ENCODE measurements at places on chromosomes 5 and 9.

DNA sequence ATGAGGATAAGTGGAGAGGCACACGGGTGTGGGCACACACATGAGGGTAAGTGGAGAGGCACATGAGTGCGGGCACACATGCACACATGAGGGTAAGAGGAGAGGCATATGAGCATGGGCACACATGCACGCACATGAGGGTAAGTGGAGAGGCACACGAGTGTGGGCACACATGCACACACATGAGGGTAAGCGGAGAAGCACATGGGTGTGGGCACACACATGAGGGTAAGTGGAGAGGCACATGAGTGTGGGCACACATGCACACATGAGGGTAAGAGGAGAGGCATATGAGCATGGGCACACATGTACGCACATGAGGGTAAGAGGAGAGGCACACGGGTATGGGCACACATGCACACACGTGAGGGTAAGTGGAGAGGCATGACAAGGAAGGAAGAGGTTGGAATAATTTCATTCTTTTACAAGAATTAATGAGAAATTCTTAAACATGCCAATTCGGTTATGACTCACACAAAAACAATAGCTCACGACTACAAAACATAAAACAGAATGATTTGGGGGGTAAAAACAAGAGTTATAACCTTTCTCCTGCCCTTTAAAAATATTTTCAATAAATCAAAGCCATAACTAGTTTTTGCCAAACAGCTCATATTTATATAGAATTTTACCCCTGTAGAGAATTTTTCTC, 67.5 kb downstream of the APBA1 start:
- DNase-seq, result no peak

GRCh38 chr9:33446240-33446945, 1.0 kb downstream of the AQP3 start:
- no peak for DNase-seq

- DNase-seq, result no peak
These were observed 113.7 kb upstream of the DMRT1 start for GRCh38 chr9:727767-728166.

GRCh38 chr5:111528056-111528455, 15.7 kb upstream of the STARD4 start:
- no peak for DNase-seq

GRCh38 chr5:159712672-159713071, 203.6 kb upstream of the ADRA1B start:
- DNase-seq, result no peak

DNA sequence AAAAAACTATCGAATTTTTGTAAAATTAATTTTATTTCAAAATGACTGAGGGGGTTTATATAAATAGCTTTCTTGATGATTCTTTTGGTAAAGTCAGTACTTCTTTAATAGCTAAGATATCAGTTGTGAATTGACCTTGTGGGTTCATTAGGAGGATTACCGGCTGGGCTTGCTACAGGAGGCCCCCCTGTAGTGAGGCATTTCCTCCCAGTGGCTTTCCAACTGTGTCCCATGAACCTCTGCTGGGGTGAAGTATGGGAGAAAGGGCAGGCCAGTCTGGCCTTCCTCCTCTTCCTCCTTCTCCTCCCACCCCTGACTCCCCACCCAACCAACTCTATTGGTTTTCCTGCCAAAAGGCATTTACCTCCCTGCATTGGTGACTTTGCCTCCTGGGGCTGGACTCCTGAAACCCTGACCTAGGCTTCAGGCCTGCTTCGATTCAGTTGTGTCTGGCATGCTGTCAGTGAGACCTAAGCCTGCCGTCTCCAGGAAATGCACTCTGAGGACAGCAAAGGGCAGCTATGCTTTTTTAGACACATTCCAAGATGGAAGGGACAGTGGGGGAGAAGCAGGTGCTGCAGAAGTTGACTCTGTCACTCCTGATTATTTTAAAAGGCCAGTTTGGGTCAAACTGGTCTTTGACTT, 144.8 kb downstream of the HSPA4 start:
- no peak for DNase-seq

- DNase-seq, result peak; percentile 70
These were observed at the start of gene PCDH1 for GRCh38 chr5:141878186-141878710. Gene PCDH1 (minus strand): TSS chr5:141878410. CDS start chr5:141878262, 148 bp downstream.

- peak; percentile 8 for DNase-seq
These were observed 148.5 kb downstream of the CHSY3 start for GRCh38 chr5:130052752-130053151.

DNA sequence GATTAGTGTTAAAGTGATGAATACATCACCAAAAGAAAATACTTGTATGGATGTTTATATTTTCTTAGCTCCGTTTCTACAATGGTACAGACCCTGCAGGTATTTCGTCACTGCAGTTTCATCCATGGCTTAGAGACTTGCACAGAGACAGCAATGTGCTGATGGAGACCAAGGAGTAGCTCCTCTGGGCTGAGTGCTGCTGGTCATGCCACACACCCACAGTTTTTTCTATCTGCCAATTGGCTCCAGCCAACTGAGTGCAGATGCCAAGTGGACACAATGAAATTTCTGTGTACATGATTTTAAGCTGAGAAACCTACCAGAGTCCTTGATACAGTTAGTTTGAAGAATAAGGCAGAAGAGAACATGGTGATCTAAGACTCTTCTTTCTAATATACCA, 145.9 kb upstream of the ADCY2 start:
- no peak for DNase-seq

DNA sequence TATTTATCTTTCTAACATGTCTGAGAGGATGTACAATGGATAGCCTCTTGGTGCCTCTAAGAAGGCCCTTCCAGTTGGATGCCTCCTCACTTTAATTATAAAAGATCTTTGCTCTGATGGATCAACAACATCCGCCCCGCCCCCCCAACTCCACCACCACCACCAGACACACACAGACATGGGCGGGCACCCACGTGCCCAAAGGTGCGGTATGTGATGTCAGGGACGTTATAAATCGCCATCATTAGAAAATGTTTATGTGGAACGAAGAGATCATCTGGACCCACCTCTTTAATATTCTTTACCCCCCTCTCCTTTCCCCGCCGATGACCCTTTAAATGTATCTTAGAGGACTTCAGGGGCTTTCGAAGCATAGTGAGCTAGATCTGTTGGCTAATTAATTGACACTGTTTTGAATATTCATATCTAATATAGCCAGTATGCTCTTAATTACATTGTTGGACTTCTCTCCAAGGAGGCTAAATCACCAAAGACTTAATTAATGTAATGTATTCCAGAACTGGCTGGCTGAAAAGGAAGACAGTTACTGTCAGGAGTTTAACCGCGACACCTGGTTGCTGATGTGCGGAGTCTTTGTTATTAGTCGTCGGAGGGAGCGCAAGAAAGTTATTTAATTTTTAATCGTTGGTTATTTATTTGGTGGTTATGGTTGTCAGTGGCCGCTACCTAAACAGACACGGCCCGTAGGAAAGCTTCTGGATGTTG, 6.1 kb upstream of the FOXB2 start:
- no peak for DNase-seq

- peak; percentile 5 for DNase-seq
These were observed 81.7 kb downstream of the ADAMTS19 start for GRCh38 chr5:129541648-129542251.

DNA sequence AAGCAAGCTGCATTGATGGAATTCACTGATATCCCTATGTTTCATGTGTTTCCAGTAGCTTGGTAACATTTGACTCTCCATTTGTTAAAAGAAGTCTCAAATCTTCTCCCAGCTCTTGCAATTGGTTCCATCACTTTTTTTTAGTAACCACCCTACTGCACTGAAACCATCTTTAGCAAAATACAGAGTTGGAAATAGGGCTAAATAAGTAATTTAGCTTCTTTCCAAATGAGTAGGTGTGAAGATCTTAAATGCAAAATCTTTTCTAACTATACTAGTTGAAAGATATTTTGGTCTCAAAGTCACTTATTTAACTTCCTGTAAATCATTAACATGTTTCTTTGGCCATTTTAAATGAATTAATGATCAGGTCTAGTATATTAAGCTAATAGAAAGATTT, 138.1 kb downstream of the DIRAS2 start:
- DNase-seq, result no peak

DNA sequence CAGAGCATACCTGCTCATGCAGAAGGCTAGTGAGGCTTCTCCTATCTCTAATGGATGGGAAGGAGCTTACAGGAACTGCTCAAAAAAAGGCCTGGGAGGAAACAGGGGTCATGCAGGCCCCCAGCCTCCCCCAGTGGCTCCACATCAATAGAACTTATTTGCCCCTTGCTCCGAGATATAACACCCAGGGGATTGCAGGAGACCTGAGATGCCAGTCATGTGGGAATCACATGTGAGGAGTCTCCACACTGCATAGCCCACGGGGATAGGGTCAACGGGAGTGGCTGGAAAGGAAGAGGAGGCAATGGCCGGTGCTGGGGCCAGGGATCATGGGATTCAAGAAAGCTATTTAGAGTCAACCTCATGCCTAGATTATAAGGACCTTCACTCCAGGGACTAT, 76.2 kb downstream of the NRG2 start:
- no peak for DNase-seq

DNA sequence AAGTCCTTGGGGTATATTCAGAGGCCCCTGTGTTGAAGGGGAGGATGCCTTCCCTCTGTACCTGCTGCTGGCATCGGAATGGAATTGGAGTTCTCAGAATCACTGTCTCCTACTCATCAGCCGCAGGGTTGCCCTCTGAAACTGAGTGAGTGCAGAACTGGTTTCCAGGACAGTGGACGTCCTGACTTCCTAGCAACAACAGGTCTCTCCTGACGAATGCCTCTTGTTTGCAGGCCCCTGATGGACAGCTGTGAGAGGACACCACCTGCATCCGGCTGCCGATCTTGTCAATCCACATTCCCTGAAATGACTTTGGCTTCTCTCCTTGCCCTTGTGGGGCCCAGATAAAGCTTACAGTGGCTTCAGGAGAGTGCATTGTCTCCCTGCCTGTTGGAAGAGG, 274.5 kb downstream of the NSG2 start:
- no peak for DNase-seq

GRCh38 chr5:154190595-154191304, at the start of gene GALNT10:
Gene GALNT10 (plus strand): TSS chr5:154190733. CDS start chr5:154190867, 134 bp downstream.
- DNase-seq, result peak; percentile 85

- no peak for DNase-seq
These were observed 108.2 kb downstream of the MPDZ start for GRCh38 chr9:13171261-13171660.

GRCh38 chr9:133256686-133257091, 18.3 kb downstream of the ABO start:
- no peak for DNase-seq

DNA sequence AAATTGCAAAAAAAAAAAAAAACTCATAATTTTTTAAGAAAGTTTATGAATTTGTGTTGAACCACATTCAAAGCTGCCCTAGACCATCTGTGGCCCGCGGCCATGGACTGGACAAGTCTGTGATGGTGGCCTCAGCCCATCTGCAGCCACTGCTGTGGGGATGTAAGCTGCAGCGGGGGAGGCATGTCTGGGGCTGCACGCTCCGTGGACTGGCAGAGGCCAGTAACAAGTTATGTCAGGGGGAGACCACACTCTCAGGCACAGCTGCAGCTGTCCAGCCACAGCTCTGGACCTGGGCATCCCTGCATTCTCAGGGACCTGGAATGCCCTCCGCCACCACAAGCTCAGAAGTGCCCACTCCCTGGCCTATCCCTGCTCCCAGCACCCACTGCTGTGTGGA, 1272.3 kb upstream of the CDH9 start:
- DNase-seq, result no peak

DNA sequence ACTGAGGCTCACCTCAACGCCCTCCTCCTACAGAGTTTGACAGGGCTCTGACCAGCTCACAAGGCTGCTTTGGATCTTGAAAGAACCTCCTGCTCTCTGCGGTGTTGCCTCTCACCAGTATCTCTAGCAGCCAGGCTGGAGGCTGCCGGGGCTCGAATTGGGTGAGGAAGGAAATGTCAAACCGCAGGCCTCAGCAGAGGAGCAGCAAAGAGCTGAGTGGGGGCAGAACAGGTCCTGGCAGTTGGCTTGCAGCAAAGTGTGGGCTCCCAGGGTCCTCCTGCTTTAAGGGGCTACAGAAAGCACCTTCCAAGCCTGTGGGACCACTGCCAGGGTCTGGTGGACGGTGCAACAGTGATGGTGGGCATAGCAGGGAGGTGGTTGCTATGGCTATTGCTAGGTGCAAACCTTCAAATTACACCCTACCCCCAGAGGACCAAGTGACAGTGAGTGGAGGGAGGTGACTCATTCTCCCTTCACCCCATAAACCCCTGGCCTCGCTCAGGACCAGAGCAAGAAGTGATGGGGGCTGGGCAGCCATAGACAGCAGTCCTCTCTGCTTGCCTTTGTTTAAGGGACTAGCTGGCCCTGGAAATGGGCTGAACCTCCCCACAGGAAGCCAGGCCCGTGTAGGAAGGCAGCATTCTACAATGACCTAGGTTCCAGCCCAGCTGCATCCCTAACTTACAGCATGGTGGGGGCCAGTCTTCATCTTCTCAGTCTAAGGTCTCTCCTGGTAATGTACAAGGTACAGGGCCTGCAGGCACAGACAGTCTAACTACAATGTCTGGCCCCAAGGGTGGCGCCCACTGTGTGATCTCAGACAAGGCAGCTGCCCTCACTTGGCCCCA, 18.7 kb downstream of the LCP2 start:
- no peak for DNase-seq

- no peak for DNase-seq
These were observed 1.2 kb downstream of the AP3S1 start for GRCh38 chr5:115842952-115843351.

- DNase-seq, result no peak
These were observed 10.1 kb downstream of the PLIN2 start for GRCh38 chr9:19117039-19117716.

DNA sequence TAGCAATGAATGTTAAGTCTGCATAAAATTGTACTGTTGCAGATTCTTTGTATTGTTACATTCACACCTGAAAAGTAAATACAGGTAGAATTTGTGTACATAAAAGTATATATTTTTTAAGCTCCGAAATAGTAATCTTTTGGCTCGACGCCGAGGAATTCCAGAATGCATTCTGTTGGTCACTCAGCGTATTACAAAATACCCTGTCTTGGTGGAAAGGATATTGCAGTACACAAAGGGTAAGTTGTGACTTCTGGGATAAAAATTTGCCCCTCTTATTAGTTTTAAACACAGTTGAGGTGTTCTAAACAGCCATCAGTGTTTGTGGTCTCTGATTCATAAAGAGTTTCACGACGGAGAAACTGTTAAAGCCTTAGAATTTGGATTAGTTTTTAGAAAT, 257.6 kb downstream of the ARHGEF28 start:
- DNase-seq, result no peak
